ENCODE measurements at places on chromosomes 12 and 14.

DNA sequence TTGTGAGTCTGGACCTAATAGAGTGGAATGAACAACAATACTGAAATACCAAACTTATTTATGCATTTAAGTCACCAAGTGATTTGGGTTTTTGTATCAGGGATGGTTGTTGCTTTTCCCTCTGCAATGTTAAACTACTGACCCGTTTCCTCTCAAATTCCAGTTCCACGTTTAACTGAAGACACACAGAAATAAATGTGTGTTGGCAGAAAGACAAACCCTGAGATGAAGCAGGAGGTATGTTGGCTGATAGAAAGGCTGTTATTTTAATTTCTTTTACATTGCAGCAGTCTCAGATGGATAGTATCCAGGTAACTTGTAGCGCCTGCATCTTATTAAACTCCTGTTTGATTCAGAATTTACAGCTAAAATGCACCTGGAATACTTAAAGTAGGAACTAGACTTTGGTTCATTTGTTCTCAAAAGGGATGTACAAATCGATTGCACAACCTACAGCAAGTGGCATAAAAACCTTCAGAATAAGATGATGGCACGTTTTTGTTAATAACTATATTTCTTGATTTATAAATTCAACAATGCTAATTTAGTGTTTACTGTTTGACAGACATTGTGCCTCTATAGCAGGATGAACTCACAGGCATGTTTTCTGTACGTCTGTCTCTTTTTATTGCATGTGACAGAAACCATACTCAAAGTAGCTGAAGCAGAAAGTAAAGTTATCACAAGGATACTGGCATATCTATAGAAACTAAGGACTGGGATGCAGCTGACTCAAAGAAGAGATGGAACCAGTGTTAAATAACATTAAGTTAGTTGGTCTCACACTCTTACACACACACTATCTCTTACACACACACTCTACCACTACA lies 405.7 kb downstream of the ZFP36L1 start:
- DNase-seq = no peak

DNA sequence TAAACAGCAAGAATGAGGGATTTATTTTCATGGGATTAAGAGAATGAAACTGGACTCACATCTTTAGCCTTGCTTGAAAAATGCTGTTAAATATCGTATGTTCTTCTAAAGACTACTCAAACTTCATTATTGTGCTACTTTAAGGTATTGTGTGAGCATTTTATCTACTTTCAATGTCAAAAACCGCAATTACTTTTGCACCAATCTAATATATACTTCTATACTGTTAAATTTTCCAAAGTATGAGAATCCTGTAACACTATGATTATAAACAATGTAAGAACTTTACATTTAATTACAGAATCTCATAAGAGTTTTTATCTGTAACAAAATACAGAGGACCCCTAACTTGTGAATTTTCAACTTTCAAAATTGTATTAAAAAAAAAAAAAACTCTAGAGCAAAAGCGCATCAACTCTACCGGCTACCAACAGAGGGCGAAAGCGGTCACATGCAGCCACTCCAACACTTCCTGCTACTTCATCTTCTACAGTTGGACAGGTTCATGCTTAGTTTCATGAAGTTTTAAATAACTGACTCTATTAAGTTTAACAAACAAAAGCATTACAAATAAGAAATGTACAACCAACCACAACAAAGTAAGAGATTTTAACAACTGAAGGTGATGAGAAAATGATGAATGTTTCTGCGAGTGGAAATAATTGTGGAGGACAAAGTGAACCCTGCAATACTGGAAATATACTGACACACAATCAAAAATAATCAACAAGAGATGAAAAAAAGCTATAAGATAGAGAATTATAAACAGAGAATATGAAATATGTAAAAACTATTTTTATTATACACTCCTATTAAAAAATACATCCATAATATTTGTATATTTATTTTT lies 210.9 kb downstream of the MED13L start:
- DNase-seq = no peak

- no peak for DNase-seq
These were observed 132.3 kb downstream of the CCDC59 start for GRCh38 chr12:82225871-82226270.

- no peak for DNase-seq
These were observed 24.7 kb upstream of the SOCS2 start for GRCh38 chr12:93547778-93548177.

GRCh38 chr12:53500142-53500775 lies 824 bp upstream of the TARBP2 start:
- DNase-seq = peak; percentile 53

DNA sequence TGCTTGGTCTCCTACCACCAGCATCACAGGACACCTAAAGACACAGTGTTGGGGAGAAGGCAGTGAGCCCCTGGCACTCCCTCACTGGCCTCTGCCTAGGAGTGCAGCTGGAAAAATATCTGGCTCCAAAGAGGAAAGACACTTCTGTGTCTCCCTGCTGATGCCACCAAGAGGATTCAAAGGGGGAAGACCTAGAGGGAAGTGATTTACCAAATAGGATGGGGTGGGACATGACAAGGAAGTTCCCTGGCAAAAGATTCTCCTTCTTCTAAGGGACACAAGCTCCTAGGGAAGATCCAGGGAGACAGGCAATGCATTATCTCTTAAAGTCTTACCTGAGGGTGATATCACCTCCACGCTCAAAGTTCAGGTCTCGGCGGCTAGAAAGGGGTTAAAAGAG lies 6.1 kb downstream of the NDRG2 start:
- no peak for DNase-seq

DNA sequence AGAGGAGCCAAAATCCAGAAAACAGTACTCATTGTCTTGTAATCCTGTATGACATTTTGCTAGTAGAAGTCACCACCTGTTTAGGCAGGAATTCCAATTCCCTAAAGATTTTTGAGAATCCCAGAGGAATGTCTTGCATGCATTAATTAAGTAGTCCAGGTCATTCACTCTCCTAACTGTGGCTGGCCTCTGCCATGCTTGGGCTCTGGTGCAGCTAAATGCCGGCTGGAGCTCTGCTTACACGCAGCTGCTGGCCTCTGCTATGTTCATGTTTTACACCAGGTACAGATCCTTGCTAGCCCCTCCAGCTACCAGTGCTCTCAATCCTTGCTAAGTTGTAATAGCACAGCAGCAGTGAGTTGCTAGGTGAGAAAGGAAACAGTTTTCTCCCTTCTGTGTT lies 16.3 kb upstream of the HIF1A start:
- no peak for DNase-seq

DNA sequence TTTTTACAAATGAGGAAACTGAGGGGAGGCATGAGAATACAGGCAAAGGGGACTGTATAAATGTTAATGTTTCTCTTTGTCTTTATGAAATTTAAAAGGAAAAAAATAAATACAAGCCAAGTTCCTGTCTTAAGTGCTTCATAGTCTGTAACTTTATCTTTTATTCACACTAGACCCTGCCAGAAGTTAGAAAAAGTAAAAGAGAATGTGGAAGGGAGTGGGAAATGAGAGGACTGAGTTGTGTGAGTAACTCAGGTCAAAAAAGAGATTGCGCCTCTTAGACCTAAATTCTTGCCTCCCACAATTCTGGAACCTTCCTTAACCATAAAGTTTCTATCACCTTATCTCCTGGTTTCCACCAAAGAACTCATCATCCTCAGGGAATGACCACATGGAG lies 141.1 kb downstream of the KICS2 start:
- no peak for DNase-seq

- no peak for DNase-seq
These were observed 21.4 kb upstream of the NCOR2 start for GRCh38 chr12:124588751-124589267.

- no peak for DNase-seq
These were observed 1.2 kb downstream of the ATP6V0A2 start for GRCh38 chr12:123713398-123713797.

GRCh38 chr12:77062846-77063461 lies 2.4 kb downstream of the E2F7 start:
- no peak for DNase-seq

GRCh38 chr12:129772501-129773493 lies 131.0 kb downstream of the TMEM132D start:
- DNase-seq = no peak

GRCh38 chr12:88924162-88924561 lies 343.9 kb upstream of the KITLG start:
- DNase-seq = no peak

GRCh38 chr14:104196461-104197140 lies 58.2 kb downstream of the KIF26A start:
- DNase-seq = no peak

- no peak for DNase-seq
These were observed 42.5 kb upstream of the BCAT1 start for GRCh38 chr12:24991209-24992049.

- DNase-seq = no peak
These were observed 16.1 kb upstream of the TSPAN9 start for GRCh38 chr12:3061059-3061458.

DNA sequence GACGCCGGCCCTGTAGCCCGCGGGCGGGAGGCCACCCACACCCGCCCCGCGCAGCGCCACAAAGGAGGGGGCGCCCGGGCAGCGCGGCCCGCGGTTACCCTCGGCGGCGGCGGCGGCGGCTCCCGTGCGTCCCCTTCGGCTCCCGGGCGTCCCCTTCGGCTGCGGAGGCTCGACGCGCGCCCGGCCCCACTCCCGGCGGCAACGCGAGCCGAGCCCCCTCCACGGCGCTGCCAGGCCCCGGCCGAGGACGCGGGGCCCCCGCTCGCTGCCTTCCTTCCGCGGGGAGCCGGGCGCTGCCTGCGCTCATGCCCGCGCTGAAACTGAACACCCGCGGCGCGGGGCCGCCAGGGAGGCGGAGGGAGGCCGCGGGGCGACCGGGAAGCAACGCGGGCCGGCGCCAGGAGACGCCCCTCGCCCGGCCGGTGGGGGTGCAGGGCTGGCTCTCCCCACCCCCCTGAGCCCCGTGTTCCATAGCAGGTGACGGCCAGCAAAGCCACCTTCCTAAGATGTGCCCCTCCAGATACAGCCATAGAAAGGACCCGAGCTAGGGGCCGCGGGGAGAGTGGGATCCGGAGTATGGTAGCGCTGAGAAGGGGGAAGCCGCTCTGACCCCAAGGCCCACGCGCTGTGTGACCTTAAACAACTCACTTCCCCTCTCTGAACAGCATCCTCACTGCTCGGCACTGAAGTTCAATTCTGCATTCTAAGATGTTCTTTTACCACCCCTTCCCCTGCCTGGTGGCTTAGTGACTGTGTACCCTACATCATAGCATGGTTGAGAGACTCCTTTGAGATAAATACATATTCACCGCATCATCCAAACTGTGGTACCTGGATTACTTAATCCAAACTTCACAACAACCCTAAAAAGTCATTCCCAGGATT lies 42.8 kb downstream of the KDM2B start:
- no peak for DNase-seq

GRCh38 chr12:82438356-82438755 lies 80.0 kb downstream of the METTL25 start:
- no peak for DNase-seq

DNA sequence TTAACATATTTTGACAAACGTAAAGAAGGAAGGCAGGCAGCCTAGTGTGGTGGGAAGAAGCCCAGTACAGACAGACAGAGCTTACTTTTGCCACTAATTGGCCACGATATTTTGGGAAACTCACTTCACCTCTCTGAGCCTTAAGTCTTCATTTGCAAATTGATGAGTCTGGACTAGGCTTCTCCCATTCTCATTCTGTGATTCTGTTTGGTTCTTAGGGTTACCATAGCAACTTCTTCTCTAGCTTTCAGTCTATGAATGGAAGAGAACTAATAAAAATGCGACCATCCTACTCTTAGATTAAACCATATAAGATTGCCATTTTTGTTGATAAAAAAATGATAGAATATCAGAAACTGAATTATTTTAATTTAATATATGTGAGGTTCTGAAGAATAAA lies 210.5 kb downstream of the SNAPC1 start:
- no peak for DNase-seq

GRCh38 chr12:131126662-131127173 lies 173.0 kb downstream of the ADGRD1 start:
- no peak for DNase-seq

DNA sequence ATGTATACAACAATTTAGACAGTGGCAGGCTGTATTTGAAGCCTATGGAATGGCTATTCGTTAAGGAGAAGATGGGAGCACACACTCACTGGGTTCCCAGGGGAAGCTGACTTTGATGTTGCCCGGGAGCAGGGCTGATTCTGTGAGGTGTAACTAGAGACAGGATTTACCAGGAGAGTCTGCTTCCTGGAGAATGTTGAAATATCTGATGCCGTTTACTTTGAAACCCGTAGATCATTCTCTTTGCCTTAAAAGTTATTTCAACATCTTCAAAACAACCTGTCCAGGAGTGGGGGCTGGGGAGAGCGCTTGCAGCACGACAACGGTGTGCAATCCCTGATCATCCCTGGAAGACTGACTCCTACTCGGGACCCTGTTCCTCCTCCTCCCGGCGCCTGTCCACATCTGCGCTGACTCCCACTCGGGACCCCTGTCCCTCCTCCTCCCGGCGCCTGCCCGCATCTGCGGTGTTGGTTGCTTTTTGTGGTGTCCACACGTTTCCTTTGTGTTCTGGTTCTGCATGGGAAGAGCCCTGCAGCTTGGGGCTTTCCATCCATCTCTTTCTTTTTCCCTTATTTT lies 72.6 kb downstream of the AACS start:
- no peak for DNase-seq

DNA sequence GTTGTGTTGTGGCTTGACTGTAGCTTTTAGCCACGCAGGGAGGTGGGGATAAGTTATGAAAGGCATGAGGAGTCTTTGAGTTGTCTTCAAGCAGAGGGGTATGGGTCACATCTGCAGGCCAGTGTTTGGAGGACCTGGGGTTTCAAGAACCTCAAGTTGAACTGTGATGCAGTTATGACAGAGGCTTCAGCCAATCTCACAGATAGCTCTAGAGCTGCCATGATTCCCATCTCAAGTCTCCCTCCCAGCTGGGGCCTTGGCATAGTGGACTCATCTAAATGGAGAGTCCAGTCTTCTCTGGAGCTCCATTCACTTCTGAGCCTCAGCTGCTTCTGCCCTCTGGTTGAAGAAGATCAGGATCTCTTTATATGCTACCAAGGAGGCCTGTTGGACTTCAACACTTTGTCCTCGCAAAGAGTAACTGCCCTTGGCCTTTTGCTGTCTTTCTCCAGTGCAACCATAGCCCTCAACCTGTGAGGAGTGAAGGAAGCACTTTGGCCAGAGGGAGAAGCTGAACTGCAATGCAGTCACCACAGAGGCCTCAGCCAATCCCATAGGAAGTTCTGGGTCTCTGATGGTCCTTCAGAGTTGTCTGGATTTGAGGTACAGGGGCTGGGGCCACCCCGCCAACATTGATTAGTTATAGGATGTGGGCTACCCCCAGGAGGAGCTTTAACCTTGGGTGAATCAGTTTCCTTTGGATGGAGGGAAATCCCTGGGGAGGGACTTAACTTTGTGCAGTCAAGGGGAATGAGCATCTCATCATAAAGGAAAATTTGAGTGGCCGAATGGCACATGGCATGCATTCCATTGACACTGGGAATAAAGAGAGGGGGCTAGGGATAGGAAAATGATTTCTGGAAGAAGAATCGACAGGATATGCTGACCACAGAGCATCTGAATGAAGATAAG lies 230.5 kb downstream of the PCNX1 start:
- DNase-seq = no peak

DNA sequence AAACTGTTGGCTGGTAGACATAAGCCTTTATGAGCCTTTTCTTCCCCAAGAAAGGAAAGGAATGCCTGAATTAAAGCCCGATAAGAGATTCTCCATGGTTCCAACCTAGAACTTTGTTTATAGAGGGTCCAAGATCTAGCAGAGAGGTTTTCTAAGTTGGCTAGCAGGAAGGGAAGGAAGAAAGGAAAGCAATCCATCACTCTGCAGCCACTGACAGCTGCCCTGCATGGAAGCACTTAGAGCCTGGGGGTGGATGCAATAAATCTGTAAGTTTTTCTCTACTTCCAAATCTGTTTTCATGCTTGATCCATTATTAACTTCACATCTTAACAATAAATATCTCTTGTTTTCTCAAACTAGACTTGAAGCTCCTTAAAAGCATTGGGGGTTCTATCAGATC lies 224.4 kb downstream of the KSR2 start:
- no peak for DNase-seq

All from omental fat pad (tissue), 4 donors.